K562 (cell line): ENCODE measurements at places on chromosomes 2 and 18. TPM values are rescaled to one million over a fixed set of nuclear protein-coding genes. Genes with fewer than 3 reads are reported as not detected.

DNA sequence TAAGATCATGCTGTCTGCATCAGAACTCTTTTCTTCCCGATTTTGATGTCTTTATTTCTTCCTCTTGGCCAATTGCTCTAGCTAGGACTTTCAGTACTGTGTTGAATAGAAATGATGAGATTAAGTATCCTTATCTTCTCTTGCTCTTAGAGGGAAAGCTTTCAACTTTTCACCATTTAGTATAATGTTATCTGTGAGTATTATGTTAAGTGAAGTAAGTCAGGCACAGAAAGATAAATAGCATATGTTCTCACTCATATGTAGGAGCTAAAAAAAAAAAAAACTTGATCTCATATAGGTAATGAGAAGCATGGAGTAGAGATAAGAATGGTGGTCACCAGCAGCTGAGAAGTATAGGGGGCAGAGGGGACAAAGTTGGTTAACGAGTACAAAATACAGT, 1089.5 kb downstream of the TDRD15 start:
- H3K4me1 ChIP-seq: no peaks in the 10 kb centered on the region
- no peaks in the 10 kb centered on the region for H3K36me3 ChIP-seq
- H3K4me3 ChIP-seq: no peak overlapping the region
- DNase-seq: no peak

DNA sequence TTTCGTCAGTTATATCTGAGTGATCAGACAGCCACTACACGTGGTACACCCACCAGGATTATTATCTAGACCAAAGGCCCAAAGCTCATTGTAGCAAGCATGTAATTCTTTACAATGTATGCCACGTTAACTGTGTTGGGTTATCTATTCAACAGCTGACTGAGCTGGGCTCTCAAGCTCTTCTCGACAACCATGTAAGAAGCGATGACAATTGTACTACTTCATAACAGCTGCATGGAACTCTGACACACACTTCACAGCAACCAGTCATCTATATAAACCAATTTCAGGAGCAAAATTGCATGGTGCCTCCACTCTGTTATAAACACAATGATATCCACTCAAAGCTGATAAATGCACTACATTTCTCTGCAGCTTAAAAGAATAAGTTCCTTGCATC, 701.8 kb downstream of the NR4A2 start:
- no peaks in the 10 kb centered on the region for H3K4me1 ChIP-seq
- H3K27ac ChIP-seq: no peak overlapping the region
- no peak overlapping the region for H3K4me3 ChIP-seq

- no peaks in the 10 kb centered on the region for H3K4me1 ChIP-seq
- no peak overlapping the region for H3K4me3 ChIP-seq
- H3K27ac ChIP-seq: no peak overlapping the region
- H3K36me3 ChIP-seq: no peaks in the 10 kb centered on the region
- H3K27me3 ChIP-seq: no peaks in the 10 kb centered on the region
These were observed 307.5 kb downstream of the GALR1 start for GRCh38 chr18:77557046-77557587.

The LBX2 gene
- 5.5 and 6.2 TPM in 2 replicates for total RNA-seq

The KCNJ3 gene
- total RNA-seq: not detected in 2 replicates

The FBXO36 gene
- total RNA-seq: 0.29 and 0.47 TPM in 2 replicates

The RGPD4 gene
- total RNA-seq: not detected in 2 replicates

The CPO gene
- total RNA-seq: not detected in 2 replicates
